ENCODE measurements at places on chromosomes 7 and 10.

- no peak overlapping the region for H3K4me3 ChIP-seq
- no peak for DNase-seq
- H3K4me1 ChIP-seq: no peaks in the 10 kb centered on the region
- H3K27me3 ChIP-seq: no peaks in the 10 kb centered on the region
These were observed 85.1 kb downstream of the C10orf90 start for GRCh38 chr10:126585249-126586017.

GRCh38 chr10:103353281-103353680 lies 2.3 kb upstream of the PCGF6 start:
- H3K4me1 ChIP-seq: peaks cover 4% of the 10 kb centered on the region
- no peaks in the 10 kb centered on the region for H3K27me3 ChIP-seq
- no peak overlapping the region for H3K4me3 ChIP-seq
- H3K36me3 ChIP-seq: peaks cover 6% of the 10 kb centered on the region
- no peak for DNase-seq
- H3K27ac ChIP-seq: no peak overlapping the region

GRCh38 chr7:102285540-102286236 lies 980 bp upstream of the SH2B2 start:
- no peak for DNase-seq
- no peaks in the 10 kb centered on the region for H3K36me3 ChIP-seq
- H3K4me1 ChIP-seq: peaks cover 5% of the 10 kb centered on the region
- peak overlapping the region; percentile 64 for H3K4me3 ChIP-seq
- peaks cover 24% of the 10 kb centered on the region for H3K27me3 ChIP-seq

- H3K4me3 ChIP-seq: no peak overlapping the region
- H3K27me3 ChIP-seq: peaks cover 3% of the 10 kb centered on the region
- H3K36me3 ChIP-seq: no peaks in the 10 kb centered on the region
- no peak for DNase-seq
These were observed 409.2 kb downstream of the DNAJB6 start for GRCh38 chr7:157745721-157746709.

- H3K27me3 ChIP-seq: peaks cover 26% of the 10 kb centered on the region
- no peak for DNase-seq
- H3K4me1 ChIP-seq: no peaks in the 10 kb centered on the region
- H3K27ac ChIP-seq: no peak overlapping the region
- H3K4me3 ChIP-seq: no peak overlapping the region
These were observed 19.5 kb upstream of the EIF5AL1 start for GRCh38 chr10:79492839-79493238.

DNA sequence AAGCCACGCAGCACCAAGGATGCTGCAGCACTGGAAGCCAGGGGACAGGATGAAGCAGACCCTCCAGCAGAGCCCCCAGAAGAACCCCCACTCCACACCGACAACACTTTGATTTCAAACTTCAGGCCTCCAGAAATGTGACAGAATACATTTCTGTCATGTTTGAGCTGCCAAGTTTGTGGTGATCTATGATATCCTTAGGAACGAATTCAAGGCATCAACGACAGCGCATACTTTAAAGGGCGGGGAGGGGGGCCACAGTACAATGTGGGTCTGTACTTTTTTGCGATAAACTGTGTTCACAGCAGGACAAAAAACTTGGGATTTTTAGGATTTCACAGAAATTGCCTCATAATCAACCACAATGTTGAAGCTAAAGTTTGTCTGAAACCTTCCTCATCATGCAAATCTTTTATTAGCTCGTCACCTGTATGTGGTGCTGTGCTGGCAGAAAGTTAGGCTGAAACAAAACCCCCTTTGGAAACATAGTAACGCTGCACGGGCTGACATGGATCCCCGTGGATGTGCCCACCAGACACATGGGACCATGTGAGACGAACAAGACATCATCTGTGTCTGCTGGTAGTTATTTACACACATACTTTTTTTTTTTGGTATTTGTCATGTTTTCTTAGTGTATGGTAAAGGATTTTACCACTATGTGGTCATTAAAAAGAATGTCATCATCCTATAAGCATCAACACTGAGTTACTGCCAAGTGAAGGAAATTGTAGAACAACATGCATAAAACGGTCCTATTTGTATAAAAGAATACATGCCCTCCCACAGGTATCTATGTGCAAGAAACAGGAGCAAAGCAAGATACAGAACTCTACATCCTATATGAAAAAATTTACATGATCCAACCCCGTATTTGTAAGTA lies 113.3 kb upstream of the AFAP1L2 start:
- peaks cover 81% of the 10 kb centered on the region for H3K4me1 ChIP-seq
- H3K27me3 ChIP-seq: no peaks in the 10 kb centered on the region
- peaks cover 38% of the 10 kb centered on the region for H3K36me3 ChIP-seq
- peak overlapping the region; percentile 41 for H3K4me3 ChIP-seq

- no peak overlapping the region for H3K27ac ChIP-seq
- H3K36me3 ChIP-seq: peaks cover 56% of the 10 kb centered on the region
- no peak for DNase-seq
- H3K4me3 ChIP-seq: no peak overlapping the region
- H3K4me1 ChIP-seq: peaks cover 2% of the 10 kb centered on the region
These were observed 91.0 kb downstream of the BTAF1 start for GRCh38 chr10:92014620-92015019.

GRCh38 chr7:138957753-138958390 lies 23.3 kb downstream of the KIAA1549 start:
- no peak for DNase-seq
- no peak overlapping the region for H3K4me3 ChIP-seq
- no peaks in the 10 kb centered on the region for H3K4me1 ChIP-seq
- H3K27ac ChIP-seq: no peak overlapping the region
- H3K27me3 ChIP-seq: peaks cover 5% of the 10 kb centered on the region
- no peaks in the 10 kb centered on the region for H3K36me3 ChIP-seq

DNA sequence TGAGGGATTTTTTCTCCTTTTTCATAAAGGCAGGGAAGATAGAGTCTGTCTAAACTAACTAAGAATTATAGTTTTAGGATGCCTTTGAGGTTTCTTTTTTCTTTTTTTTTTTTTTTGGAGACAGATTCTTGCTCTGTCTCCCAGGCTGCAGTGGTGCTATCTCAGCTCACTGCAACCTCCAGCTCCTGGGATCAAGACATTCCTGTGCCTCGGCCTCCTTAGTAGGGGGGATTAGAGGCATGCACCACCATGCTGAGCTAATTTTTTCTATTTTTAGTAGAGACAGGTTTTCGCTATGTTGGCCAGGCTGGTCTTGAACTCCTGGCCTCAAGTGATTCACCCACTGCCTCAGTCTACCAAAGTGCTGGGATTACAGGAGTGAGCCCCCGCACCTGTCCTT lies 239.7 kb downstream of the KCND2 start:
- no peaks in the 10 kb centered on the region for H3K4me1 ChIP-seq
- no peak overlapping the region for H3K4me3 ChIP-seq
- H3K27ac ChIP-seq: no peak overlapping the region
- no peaks in the 10 kb centered on the region for H3K36me3 ChIP-seq

DNA sequence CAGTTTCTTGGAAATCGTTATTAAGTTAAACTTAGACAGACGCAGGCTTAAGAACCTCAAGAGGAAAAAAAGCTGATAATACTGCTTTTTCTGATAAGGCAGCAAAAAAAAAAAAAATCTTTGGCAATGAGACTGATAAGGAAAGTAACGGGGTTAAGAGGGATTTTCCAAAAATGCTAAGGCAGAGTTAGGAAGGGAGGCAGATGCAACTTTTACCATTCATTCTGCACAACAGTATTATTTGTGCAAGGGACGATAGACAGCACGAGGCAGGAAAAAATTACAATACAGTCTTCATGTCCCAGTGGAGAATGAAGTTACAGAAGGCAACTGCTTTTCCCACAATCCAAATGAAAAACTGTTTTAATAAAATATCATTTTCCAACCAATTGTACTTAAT lies 194.0 kb downstream of the DOCK4 start:
- no peak overlapping the region for H3K27ac ChIP-seq
- H3K4me3 ChIP-seq: no peak overlapping the region
- DNase-seq: no peak
- H3K27me3 ChIP-seq: no peaks in the 10 kb centered on the region
- H3K4me1 ChIP-seq: no peaks in the 10 kb centered on the region
- no peaks in the 10 kb centered on the region for H3K36me3 ChIP-seq

DNA sequence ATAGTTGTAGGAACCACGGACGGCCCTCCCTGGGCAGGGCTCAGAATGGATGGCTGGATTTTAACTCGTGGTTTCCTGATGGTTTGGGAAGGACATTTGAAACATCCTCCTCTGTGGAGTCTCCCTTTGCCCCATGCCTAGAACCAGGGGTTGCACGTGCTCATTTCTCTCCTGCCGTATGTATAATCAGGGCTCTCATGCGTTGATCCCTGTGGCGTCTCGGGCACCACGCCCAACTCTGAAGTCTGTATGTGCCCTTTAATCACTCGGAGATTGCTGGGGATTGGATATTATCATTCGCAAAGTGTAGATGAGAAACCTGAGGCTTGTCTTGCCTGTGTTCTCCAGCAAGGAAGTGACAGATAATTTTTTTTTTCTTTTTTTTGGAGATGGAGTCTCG lies 257.1 kb downstream of the CAMK1D start:
- H3K4me1 ChIP-seq: peaks cover 16% of the 10 kb centered on the region
- no peaks in the 10 kb centered on the region for H3K36me3 ChIP-seq
- DNase-seq: no peak
- H3K4me3 ChIP-seq: peak overlapping the region; percentile 82

- H3K36me3 ChIP-seq: no peaks in the 10 kb centered on the region
- H3K27ac ChIP-seq: no peak overlapping the region
- no peak overlapping the region for H3K4me3 ChIP-seq
- H3K27me3 ChIP-seq: peaks cover 11% of the 10 kb centered on the region
- peaks cover 8% of the 10 kb centered on the region for H3K4me1 ChIP-seq
- DNase-seq: no peak
These were observed 54.8 kb upstream of the TM9SF3 start for GRCh38 chr10:96641396-96642295.

DNA sequence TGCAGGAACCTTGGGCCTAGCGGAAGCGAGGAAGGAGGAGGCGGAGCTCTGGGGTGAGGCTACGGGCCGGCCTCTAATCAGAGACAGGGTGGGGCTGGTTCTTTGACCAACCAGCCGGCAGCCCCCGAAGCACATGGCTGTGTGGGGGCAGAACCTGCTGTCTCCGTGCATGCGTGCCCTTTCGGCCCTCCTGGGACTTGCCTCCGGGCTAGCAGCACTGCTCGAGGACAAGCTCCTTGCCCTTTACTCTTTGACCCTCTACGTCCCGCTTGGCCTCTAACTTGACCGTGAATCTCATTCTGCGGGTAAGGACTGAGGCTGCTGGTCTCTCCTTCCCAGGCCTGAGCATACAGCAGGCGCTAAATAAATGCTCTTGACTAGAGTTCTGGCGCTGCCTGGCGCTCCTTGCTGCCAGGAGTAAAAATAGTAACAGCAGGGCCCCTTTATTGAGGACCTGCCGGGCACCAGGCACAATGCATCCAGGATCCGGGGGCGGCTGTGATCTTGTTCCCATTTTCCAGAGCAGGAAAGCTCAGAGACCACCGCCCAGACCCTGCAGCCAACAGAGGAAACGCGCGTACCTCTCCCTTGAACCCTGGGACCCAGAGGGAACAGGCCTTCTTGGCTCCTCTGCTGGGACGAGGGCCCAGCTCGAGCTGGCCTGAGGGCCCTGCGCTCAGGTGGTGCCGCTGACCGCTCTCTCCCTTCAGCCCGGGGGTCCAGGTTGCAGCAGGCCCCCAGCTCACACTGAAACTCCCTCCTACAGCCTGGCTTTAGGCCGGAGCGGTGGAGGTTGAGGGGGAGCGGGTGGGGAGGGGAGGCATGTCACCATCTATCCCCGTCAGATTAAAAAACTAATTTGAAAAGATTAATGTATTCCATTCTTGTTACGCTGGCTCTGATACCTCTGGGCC lies 2.7 kb upstream of the COMTD1 start:
- no peak overlapping the region for H3K27ac ChIP-seq
- no peaks in the 10 kb centered on the region for H3K27me3 ChIP-seq
- H3K4me3 ChIP-seq: no peak overlapping the region
- no peak for DNase-seq
- H3K4me1 ChIP-seq: peaks cover 8% of the 10 kb centered on the region

- no peaks in the 10 kb centered on the region for H3K36me3 ChIP-seq
- DNase-seq: no peak
- H3K27ac ChIP-seq: no peak overlapping the region
- no peaks in the 10 kb centered on the region for H3K27me3 ChIP-seq
- no peak overlapping the region for H3K4me3 ChIP-seq
- no peaks in the 10 kb centered on the region for H3K4me1 ChIP-seq
These were observed 968 bp upstream of the INMT start for GRCh38 chr7:30750683-30751650.

DNA sequence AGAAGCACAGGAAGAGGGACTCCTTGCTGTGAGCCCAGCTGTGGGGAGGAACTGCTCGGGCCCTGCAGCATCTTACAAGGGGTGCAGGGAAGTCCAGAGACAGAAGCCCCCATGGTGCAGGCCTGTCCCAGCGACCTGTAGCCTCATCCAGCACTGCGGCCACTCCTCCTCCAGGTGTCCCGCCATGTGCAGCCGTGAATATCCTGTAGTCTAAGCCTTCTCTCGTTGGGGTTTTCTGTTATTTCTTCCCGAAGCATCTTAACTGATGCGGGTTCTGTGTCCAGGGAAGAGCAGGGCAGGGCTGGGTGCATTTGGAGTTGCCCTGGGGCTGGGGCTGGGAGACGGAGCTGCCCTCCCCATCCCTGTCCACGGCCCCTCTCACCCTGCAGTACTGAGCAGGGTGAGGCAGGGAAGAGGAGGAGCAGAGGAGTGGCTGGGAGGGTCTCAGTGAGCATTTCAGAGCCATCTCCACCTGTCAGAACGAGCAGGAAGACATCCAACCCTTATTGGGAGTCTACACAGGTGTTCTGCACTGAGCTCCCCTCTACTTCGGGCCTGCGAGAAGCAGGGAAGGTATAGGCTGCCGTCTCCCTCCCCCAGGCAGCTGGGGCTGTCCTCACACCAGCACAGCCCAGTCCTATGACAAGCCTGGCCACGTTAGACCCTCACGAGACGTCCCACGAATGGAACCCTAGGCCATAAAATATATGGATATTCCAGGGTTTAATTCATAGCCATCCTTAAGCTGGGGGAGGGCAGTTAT lies 494.5 kb downstream of the DNAJB6 start:
- DNase-seq: no peak
- no peak overlapping the region for H3K4me3 ChIP-seq
- peaks cover 7% of the 10 kb centered on the region for H3K4me1 ChIP-seq

DNA sequence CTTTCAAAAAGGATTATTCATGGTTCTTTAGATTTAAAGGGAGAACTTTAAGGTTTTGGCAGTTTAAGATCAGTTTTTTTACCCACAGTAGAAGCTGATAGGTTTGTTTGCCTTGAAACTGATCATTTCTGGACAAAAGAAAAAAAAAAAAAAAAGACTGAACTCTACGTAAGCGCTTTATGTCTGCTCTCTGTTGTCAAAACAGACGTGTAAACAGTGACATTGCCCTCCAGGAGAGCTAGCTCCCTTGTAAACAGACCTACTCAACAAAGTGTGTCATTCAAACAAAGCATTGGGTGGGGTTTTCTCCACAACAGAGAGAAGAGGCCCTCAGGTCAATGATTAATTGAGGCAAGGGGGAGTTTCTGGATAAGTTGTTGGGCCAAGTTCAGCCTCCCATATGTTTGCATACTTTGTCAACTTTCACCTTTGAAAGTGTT lies 568.1 kb upstream of the LRRN3 start:
- no peaks in the 10 kb centered on the region for H3K4me1 ChIP-seq
- no peaks in the 10 kb centered on the region for H3K36me3 ChIP-seq
- no peaks in the 10 kb centered on the region for H3K27me3 ChIP-seq
- no peak overlapping the region for H3K4me3 ChIP-seq
- H3K27ac ChIP-seq: no peak overlapping the region

Measured in T-helper 2 cell treated with Interferon-gamma antibody and Interleukin-4, amounts not matched to agents 5 μg/mL and 100 μg/mL, for 36 hours (primary cell).